ENCODE measurements at places on chromosomes 3 and 15. TPM values are rescaled to one million over a fixed set of nuclear protein-coding genes. Genes with fewer than 3 reads are reported as not detected.

GRCh38 chr15:82832601-82833361 lies 23.4 kb downstream of the WHAMM start:
- DNase-seq = peak; percentile 72

The SCN11A gene
- total RNA-seq = 0.09 TPM

GRCh38 chr15:90211440-90212143 lies 10.5 kb downstream of the SEMA4B start:
- no peak for DNase-seq

The CD276 gene
- total RNA-seq = 2.6 TPM

DNA sequence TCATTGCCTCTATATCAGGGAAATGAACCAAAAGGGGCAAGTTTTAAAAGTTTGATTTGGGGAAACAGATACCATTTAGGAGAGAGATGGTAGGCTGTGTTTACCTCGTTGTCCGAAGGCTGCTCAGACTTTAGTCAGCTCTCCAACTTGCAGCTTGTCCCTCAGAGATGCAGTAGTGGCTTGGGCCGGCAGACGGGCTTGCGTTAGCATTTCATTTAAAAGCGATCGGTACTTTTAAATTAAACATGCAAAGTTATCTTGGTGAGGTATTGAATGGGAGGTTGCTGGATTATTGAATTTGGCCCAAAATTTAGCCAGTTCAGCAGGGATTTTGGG lies 26.2 kb downstream of the EEFSEC start:
- no peak for DNase-seq

DNA sequence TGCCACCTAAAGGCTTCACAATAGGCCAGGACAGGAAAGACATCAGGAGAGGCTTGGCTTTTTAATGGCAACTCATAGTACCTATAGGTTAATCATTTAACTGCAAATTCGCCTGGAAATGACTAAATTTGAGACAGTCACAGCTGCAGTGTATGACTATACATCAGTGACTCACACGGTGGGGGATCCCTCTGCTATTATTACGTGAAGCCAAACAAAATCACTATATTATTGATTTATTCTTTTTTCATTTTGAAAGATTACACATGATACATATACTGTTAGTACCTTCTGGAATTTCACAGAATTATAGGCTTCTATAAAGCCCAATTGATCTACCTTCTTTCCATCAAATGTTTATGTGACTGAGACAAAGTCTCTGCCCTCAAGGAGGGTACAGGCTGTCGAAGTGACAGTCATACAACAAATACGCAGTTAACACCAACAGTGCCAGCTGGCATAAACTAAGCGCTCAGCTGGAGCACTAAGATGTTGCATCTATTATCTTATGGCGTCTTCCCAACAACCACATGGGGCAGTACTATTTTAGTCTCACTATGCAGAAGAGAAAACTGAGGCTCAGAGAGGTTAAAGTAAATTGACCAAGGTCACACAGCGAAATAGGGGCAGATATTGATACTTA lies 82.0 kb upstream of the LMOD3 start:
- peak; percentile 77 for DNase-seq

DNA sequence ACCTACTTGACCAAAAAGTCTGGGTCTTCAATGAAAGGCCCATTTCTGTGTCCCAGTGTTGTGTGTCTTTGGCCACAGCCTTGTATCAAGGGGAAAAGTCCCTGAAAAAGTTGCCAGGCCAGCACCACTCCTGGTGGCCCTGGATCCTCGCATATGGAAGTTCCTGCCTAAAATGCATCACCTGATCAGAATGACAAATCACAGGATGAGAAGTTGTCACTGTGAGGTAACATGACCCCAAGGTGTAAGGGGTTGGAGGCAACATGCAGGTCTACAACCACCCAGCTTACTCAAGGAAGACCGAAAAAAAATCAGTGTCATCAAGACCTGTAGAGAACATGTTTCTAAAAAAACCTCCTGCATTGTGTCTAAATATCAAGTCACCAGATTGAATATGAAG lies 25.6 kb downstream of the PARP15 start:
- DNase-seq = no peak

- DNase-seq = no peak
These were observed 2.5 kb downstream of the ATG7 start for GRCh38 chr3:11274566-11275142.

- DNase-seq = no peak
These were observed 31.0 kb downstream of the ACAP2 start for GRCh38 chr3:195411836-195412235.

DNA sequence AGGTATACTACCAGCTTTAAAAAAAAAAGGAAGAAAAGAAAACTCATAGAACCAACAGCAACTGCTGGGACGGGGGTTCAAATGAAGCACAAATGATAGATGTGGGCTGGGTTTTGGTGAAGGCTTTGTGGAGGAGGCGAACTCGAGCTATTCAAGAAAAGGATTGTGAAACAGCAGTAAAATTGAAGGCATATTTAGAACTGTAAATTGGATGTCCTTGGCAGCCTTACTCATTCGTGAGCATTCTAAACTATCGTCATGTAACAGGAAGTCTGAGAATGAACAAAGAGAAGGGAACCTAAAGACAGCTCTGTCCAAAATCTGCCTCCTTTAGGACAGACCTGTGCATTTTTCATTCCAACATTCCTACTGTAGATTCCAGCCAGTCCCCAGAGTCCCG lies 97.8 kb downstream of the LARS2 start:
- no peak for DNase-seq

DNA sequence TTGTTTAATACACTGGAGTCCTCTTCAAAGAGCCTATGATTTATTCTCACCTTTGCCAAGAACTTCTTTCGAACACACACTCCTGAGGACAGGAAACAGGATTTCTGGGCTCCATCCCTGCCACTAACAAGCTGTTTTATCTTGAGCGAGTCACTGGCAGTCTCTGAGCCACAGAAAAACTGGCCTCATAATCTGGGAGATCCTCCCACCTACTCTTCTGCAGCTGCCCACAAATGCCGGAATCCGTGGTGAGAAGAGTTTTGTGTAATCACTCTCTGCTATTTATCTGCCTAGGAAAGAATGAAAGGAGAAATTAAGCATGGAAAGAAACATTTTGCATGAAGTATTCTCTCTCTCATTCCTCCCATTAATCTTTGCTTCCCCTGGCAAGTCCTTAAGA lies 172.0 kb upstream of the TRIM42 start:
- no peak for DNase-seq

- DNase-seq = no peak
These were observed 18.9 kb upstream of the CSPG4 start for GRCh38 chr15:75731248-75732151.

The COPG1 gene
- total RNA-seq = 142 TPM

DNA sequence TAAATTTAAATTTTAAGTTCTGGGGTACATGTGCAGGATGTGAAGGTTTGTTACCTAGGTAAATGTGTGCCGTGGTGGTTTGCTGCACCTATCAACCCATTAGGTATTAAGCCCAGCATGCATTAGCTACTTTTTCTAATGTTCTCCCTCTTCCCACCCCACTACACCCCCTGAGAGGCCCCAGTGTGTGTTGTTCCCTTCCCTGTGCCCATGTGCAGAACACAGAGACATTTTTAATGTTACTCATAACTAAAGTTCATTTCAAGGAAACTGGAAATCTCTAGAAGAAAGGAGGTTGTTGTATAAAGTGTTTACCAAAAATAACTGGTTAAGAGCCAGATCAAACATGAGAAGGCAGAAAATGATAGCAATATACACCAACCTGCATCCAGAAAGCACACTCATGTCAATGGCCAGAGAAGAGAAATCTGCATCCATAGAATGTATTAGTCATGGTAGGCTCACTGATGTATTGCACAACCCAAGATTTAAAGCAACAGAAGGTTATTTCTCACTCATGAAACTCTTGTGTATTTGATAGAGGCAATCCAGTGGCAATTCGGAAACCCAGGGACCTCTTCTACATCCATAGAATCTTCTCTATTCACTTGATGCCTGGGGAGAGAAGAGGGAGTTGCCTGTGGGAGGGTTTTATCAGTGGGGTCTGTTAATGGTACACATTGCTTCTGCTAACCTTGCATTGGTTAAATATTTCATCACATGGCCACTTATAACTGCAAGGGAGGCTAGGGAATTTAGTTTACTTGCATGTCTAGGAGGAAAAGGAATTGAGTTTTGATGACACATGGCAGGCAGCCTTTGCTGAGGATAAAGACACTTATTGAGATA lies 321.9 kb upstream of the RASGRP1 start:
- no peak for DNase-seq

GRCh38 chr3:190494907-190495306 lies 19.0 kb upstream of the IL1RAP start:
- DNase-seq = no peak

DNA sequence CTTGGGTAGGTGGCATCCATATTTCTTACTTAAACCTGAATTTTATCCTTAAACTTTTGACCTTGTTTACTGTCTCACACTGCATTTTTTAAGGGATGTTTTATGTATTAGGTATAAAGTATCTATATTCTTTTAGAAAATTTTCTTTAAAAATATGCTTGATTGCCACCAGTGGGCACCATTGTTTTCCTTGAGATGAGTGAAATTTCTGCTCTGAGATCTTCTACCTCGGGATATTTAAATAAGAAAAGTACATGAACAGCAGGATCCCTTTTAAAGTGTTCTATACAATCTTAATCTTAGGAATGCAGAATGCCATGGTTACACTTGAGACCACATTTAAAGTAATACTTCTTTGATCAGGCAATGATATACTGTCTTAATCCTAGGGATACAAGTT lies 108.7 kb downstream of the SLMAP start:
- no peak for DNase-seq

DNA sequence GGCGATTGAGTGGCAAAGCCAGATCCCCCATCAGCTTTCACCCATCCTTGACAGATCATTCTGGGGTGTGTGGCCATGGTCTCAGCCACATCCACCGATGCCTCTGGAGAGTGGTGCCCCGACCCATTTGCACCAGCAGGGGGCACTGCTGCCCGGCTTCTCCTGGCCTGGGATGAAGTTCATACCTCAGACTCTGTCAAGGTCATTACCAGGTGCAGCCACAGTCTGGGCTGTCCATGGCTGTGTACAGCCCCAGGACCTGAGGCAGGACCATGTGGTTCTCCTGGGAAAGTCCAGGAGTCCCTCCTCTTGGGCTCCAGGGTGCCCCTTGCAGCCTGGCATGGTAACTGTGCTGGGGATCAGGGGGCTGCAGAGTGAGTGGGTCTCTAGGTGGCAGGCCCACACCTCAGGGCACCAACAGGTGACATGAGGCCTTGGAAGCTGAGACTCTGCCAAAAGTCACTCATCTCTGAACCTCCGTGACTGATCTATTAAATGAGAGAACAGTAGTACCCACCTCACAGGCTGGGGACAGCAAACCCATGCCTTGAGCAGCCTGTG lies 67.2 kb downstream of the CACNA2D2 start:
- DNase-seq = peak; percentile 89

The PRC1 gene
- total RNA-seq = 111 TPM

GRCh38 chr15:65049418-65049840 lies 4.2 kb downstream of the SLC51B start:
- DNase-seq = peak; percentile 94

The C3orf20 gene
- total RNA-seq = not detected

DNA sequence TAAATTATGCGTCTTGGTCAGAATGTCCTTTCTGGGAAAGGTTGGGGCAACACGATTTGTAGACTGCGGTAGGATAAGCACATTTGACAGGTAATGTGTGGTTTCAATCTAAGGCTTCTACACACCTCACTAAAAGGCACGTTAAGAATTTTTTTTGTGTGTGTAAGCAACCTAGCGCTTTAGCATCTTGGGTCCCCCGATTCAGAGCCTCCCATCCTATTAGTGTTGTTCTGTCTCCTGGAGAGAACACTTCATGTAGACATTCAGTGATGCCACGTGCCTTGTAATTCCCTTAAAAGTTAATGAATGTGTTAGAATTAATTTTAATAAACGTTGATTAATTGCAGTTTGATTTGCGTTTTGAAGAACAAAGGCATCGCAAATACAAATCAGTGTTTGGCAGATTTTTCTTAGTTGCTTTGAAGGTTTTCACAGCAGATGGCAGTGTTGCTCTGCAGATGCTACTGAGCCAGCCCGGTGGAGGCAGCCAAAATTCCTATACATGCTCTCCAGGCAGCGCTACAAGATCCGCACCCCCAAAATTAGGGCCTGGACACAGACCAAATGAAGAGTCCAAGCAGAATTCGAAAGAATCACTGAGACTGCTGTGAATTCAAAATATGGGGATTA lies 63.5 kb downstream of the OTOL1 start:
- peak; percentile 35 for DNase-seq

GRCh38 chr15:38853608-38854007 lies 289.0 kb upstream of the RASGRP1 start:
- DNase-seq = peak; percentile 45

DNA sequence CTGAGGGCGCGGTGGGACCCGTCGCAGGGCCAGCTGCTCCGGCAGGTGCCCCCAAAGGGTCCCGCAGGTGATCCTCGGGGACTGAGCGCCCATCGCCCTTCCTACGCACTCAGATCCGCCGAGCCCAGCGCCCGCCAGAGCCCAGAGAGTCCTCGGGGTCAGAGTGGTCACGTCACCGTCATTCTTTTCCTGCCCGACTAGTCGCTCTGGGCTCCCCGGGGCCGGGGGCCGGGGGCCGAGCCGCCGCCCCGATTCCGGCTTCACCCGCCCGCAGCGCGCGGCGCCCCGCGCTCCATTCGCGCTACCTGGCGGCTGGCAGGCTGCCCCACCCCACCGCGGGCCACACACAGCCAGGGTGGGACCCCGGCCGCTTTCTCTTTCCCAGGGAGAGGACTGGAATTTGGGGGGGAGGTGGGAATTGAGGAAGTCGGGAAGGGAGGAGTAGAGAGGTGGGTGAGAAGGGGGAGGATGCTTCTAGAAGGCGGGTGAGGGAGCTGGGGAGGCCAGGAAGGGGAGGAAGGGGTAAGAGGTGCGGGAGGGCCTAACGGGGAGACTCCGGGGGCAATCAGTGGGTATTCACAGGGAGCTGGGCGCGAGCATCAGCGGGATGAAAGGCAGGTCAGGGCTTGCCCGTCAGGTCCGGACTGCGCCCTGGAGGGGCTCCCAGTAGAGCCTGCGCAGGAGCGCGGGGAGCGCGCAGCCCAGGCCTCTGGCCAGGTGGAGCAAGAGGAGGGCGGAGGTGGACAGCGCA lies 36.1 kb upstream of the EPHB3 start:
- DNase-seq = peak; percentile 33

DNA sequence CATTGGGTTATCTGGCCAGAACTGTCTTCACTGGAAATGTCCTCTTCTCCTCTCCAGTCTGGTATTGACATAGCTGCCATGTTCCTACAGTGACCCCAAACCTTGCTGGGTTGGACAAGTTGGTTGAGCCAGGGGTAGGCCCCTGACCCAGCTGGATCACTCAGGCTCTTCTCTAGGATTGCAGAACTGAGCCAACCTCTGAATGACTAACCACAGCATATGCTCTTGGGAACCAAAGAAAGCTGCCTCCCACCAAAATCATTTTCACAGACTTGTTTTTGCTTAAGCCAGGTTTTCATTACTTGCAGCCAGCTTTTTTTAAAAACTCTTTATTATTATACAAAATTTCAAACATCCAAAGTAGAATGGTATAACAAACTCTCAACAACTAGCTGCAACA lies 41.4 kb downstream of the FSIP1 start:
- DNase-seq = no peak

- DNase-seq = no peak
These were observed 30.2 kb downstream of the CHCHD6 start for GRCh38 chr3:126734106-126734723.

The SLC25A26 gene
- total RNA-seq = 22.7 TPM
